CD4-positive, alpha-beta T cell treated with Interferon alpha-2 for 1 hour (primary cell): ENCODE measurements at places on chromosomes 4 and X.

GRCh38 chrX:140425712-140426395 lies 79.0 kb downstream of the SOX3 start:
- no peak for DNase-seq

DNA sequence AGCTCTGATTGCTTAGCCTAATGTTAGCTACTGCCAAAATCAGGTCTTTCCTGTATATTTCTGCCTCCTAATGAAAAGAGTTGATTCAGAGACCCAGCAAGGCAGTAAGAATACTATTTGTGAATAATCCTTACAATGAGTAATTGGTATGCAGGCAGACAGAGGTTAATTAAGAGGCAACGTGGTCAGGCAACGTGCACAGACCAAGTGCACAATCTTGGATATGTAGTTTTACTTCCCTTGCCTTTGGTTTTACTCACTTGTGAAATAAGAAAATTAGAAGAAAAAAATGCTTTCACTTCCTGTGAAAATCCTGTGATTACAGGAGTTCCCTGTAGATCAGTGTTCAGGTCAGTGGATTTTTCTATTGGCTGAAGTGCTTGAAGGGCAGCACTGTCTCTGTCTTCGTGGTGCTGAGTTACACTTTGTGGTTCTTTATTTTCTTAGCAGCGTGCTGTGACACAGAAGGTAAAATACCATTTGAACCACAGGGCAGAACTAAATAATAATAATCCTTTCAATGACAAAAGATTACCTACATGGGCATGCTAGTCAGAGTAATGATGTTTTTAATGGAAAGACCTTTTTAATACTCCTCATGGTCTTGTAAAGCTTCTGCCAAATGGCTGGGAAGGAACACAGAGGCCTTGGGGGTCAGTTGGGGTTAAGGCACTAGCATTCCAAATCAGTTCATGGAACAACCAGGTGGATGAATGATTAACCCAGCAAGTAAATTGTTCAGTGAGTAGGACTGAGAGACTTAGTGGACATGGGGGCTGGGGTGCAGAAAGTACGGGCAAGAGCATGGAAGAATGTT lies 430.9 kb downstream of the MAPK10 start:
- no peak for DNase-seq

DNA sequence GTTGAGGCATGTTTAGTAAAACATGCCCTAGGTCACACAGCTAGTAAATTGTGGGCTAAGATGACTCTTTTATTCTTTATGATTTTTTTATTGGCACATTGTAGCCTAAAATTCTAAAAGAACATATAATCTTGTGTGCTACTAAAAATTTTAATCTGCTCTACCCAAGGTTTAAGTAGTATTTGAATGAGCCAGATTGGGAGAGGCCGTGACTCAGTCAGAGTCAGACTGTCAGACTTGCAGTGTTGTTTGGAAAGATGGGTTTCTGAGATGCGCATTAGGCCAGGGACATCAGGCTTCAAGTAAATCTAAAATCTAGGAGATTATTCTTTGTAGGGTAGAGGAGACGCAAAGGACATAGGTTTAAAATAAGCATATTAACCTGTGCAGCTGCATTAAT lies 30.7 kb upstream of the TMPRSS11E start:
- no peak for DNase-seq

- no peak for DNase-seq
Observed at GRCh38 chr4:162853788-162854187, 312.9 kb downstream of the NAF1 start.

GRCh38 chrX:110087485-110088356 lies 84.8 kb downstream of the TMEM164 start:
- DNase-seq = peak; percentile 4

DNA sequence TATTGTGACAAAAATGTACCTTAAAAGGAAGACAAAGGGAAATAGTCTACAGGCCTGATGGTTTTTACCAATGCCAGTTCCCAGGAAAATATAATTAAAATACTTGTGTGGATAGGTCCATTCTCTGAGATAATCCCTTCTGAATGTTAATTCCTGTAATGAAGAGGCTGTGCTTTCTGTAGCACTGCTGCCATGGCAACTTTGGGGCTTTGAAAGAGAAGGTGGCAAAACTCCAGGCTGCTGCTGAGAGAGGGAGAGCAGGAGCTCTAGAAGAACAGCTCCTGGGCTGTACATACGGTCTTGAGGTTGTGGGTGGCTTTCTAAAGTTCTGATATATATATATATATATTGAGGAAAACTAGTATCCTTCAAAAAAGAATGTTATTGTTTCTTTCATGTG lies 125.4 kb downstream of the PDLIM5 start:
- DNase-seq = no peak

DNA sequence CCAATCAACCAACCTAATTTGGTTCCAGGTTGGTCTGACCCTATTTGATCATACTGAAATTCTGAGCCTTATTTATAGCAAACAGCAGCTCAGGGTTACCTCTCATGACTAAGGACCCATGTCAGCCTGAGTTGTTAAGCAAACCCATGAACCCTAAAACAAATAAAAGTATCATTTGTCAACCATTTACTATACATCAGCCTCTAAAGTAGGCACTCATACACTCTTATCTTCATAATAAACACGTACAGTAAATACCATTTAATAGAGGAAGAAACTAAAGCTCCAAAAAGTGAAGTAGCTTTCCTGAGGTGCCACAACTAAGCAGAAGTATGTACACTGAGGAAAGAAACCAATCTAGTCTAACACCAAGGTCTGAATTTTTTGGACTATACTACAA lies 25.2 kb downstream of the MANBA start:
- no peak for DNase-seq

DNA sequence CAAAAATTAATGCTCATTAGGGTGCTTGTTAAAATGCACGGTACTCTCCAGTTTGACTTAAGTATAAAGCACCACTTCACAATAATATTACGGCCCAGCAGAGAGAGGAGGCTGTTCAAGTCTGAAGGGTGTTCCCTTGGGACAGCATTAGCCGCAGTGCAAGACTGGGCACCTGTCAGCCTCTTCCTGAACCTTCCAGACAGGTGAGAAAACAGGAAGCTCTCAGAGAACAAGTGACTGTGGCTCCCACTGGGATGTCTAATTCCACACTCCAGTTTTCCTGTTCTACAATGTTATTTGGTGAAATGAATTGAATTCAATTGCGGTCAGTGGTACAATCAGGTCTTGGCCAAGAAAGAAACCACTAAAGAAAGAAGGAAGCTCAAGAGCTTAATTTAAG lies 414.4 kb downstream of the SMARCA1 start:
- no peak for DNase-seq

- no peak for DNase-seq
Observed at GRCh38 chr4:1722551-1723118, 1.3 kb downstream of the TACC3 start.

- DNase-seq = no peak
Observed at GRCh38 chrX:151153086-151153485, 23.3 kb upstream of the GPR50 start.

- DNase-seq = peak; percentile 42
Observed at GRCh38 chr4:1711571-1712215, 426 bp downstream of the SLBP start.

- DNase-seq = peak; percentile 45
Observed at GRCh38 chr4:677431-678293, 3.3 kb downstream of the MYL5 start.

DNA sequence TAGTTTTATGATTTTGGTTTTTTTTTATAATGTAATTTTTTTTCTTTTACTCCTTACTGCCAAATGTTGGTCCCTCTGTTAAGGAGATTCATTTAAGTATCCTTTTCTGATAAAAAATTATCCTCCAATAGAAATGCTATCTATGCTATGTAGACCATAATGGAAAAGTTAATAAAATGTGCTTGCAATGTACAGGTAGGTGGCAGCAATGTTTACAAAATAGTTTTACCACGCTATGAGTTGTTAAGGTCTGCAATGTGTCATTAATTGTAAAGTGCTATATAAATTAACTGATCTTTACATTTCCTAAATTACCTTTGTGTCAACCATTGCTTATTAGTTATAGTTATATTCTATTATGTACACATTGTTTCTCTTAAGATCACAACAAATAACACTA lies 3.8 kb upstream of the CENPC start:
- DNase-seq = no peak

DNA sequence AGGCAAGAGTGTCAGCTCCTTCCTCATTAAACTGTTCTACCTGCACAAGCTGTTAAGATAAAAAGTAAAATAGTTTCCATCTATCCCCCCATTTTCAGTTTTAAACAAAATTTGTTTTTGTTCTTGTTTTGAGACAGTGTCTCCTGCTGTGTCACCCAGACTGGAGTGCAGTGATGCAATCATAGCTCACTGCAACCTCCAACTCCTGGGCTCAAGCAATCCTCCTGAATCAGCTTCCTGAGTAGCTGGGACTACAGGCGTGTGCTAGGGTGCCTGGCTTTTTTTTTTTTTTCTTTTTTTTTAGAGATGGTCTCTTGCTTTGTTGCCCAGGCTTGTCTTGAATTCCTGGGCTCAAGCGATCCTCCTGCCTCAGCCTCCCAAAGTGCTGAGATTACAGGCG lies 105.4 kb downstream of the HS6ST2 start:
- DNase-seq = no peak

DNA sequence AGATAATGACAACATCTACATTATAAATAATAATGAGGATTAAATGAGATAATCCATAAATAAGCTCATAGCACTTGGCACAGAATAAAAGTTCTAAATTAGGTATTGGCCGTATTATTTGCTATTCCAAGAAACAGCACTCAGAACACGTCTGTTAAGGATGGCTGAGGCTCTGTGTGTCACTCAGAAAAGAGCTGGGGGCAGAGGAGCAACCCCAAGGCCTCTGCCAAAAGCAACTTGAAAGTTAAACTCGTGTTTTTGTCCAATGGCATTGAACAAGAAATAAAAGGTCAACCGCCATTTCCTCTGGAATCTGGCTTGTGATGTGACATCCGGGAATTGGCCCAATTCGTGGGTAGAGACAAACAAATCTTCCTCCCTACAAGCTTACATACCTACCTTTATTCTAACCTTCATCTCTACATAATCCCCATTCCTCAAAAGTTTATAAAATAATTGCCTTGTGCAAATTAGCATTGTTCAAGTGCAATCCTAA lies 42.3 kb upstream of the FAM241A start:
- DNase-seq = no peak

- no peak for DNase-seq
Observed at GRCh38 chr4:54423066-54423465, 194.0 kb downstream of the PDGFRA start.

DNA sequence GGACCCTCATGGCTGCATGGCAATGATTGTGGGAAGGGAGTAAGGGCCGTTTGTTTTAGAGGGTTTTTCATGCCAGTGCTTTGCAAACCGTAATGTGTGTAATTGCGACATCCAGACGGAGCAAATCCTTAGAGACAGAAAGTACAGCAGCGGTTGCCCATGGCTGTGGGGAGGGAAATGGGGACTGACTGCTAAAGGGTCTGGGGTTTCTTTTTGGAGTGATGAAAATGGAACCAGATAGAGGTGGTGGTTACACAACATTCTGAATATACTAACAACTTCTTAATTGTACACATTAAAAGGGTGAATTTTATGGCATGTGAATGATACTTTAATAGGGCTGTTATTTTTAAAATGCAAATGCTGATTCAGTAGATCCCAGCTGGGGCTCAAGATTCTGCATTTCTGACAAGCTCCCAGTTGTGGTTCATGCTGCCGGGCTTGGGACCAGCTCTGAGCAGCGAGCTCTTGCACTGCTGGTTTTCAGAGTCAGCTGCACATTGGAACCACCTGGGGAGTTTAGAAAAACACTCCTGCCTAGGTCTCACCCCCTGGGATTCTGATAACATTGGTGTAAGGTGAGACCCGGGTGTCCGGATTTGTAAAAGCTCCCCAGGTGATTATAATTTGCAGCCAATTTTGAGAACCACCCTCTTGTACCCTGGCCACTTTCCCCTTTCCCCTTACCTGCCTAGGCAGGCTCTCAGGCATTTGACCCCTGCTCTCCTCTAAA lies 47.7 kb downstream of the PRPS1 start:
- DNase-seq = peak; percentile 22

DNA sequence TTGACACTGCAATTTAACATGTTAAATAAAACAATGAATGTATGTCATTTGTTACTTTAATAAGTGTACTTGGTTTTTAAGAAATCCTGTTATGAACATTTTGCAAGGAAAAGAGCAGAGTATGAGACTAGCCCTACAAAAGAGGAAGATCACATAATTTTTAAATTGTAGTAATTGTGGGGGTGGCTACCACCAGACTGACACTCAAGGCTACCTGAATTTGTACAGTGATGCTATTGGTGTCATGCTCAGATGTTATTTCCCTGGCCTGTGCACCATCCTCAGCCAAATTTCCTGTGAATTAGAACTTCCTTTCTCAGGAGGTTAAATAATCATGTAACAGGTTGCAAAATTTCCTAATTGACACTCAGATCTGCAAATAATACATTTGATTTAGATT lies 157.5 kb downstream of the BANK1 start:
- no peak for DNase-seq

- DNase-seq = no peak
Observed at GRCh38 chr4:39947417-39947816, 30.3 kb downstream of the PDS5A start.

DNA sequence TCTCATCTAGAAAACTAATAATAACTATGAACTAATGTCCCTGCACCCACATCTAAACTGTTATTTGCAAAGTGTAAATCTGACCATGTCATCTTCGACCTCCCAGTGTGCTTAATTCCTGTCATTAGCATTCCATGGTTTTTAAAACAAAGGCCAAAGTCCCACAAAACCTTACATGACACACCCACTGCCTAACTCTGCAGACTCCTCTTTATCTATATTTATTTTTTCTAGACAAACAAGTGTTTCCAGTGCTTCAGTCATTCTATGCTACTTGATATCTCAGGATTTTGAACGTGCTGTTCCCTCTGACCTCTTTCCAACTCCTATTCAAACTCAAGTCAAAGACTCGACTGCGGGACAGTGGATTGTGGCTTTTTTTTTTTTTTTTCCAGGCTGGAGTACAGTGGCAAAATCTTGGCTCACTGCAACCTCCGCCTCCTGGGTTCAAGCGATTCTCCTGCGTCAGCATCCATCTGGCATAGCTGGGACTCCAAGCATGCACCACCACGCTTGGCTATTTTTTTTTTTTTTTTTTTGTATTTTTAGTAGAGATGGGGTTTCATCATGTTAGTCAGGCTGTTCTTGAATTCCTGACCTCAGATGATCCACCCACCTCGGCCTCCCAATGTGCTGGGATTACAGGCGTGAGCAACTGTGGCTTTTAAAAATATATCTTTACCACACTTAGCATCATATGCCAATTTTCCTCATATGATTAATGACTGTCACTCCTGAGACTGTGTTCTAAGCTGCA lies 1511.0 kb downstream of the ARAP2 start:
- DNase-seq = no peak

GRCh38 chrX:68462197-68462596 lies 28.9 kb upstream of the OPHN1 start:
- no peak for DNase-seq

- DNase-seq = no peak
Observed at GRCh38 chrX:155061760-155062159, 9.2 kb downstream of the CMC4 start.

DNA sequence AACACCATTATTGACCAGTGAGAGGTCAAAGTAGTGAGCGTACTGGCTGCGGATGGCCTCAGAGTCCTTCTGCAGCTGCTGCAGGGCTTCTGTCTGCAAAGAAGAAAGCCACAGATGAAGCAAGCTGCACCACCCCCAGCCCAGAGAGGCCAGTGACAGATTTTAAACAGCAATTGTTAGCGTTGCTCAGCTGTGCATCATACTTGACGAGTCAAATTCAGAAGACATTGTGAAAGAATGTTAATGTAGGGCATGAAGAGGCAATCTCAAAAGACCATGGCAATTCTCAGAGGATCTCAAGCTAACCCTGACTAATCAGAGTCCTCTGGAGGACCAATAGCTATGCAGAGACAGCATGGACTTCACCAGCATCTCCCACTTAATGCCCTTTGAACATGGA lies 16.6 kb downstream of the DKC1 start:
- no peak for DNase-seq
